Foreskin keratinocyte (primary cell): ENCODE measurements at places on chromosomes 3 and 15.

- DNase-seq = peak; percentile 34
Measured at GRCh38 chr3:39718674-39719595, 90.5 kb upstream of the MYRIP start.

DNA sequence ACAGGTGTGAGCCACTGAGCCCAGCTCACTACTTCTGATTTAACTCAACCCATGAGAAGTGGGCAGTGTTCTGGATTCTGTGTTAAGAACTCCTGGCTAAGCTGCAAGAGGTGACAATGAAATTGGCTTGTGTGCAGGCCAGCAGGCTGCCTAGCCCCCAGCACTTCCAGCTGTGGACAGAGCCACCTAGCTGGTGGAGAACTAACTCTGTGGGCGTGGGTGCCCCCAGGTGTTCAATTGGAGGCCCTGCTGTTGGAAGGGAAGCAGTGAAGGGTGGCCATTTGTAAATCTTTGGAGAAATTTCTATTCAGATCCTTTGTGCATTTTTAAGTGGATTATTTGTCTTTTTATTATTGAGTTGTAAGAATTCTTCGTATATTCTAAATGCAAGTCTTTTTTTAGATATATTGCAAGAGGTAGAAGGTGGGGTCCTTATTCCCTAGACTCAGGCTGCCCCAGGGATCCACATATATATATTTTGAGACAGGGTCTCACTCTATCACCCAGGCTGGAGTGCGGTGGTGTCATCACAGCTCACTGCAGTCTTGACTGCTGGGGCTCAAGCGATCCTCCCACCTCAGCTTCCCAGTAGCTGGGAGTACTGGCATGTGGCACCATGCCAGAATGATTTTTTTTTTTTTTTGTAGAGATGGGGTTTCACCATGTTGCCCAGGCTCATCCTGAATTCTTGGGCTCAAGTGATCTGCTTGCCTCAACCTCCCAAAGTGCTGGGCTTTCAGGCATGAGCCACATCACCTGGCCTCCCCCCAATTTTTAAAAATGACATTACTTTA lies 7.2 kb upstream of the SCAMP5 start:
- peak; percentile 45 for DNase-seq

GRCh38 chr3:16231983-16232382 lies 32.8 kb downstream of the DPH3 start:
- DNase-seq = no peak

- DNase-seq = no peak
Measured at GRCh38 chr15:48063411-48063985, 57.3 kb upstream of the SLC24A5 start.

- DNase-seq = no peak
Measured at GRCh38 chr3:52816654-52817053, 13.8 kb downstream of the ITIH4 start.

DNA sequence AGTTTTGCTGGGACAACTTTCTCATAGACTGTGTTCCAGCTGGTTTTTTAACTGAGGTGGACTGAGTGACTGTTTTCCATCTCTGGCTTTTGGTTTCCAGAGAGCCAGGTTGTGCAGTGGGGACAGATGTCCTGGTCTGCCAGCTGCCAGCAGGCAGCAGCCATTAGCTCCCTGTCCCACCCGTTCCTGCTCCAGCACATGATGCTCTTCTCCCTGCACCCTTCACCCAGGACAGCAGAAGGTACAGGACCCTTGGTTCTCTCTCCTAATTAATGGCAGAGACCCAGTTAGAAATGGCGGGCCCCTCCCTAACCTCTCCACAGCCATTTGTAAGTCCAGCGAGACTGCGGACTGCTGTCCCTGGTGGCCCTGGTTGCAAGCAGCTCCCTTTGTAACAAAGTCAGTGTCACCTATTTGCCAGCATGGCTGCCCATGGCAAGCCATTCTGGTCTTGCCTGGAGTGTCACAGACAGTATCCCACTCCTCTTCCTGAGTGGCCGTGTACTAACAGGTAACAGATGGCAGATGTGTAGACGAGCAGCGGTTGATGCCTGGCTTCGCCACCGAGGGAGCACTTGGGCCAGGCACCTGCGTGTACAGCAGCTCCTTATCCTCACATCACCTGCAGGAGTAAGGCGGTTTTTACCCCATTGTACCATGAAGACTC lies 148.3 kb downstream of the DNAJB8 start:
- DNase-seq = no peak

- DNase-seq = no peak
Measured at GRCh38 chr3:66490214-66490613, 10.6 kb downstream of the LRIG1 start.

GRCh38 chr3:14371573-14372474 lies 30.6 kb upstream of the SLC6A6 start:
- DNase-seq = no peak

- no peak for DNase-seq
Measured at GRCh38 chr15:101181349-101181748, 70.5 kb downstream of the CHSY1 start.

GRCh38 chr15:69303337-69304181 lies 4.8 kb downstream of the PAQR5 start:
- DNase-seq = no peak

DNA sequence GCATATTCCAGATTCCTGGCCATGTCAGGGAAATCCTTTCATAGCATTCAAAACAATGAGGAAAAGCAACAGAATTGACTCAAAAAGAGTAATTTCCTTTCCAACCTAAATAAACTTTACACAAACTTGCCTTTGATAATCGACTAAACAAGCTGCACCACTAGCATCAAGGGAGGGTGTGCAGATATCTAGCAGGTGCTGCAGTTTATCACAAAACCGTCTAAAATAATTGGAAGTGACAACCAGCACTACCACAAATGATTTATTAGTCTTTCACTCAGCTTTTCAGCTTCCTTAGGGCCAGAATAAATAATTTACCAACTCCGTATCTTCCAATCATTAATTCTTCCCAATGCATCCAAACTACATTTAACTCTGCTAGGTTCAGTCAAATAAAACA lies 71.7 kb downstream of the TBC1D5 start:
- no peak for DNase-seq

- no peak for DNase-seq
Measured at GRCh38 chr3:117630885-117631284, 921.3 kb downstream of the TUSC7 start.

GRCh38 chr3:128180436-128180835 lies 27.2 kb downstream of the EEFSEC start:
- no peak for DNase-seq

- DNase-seq = no peak
Measured at GRCh38 chr15:81222007-81222406, 25.3 kb downstream of the IL16 start.

DNA sequence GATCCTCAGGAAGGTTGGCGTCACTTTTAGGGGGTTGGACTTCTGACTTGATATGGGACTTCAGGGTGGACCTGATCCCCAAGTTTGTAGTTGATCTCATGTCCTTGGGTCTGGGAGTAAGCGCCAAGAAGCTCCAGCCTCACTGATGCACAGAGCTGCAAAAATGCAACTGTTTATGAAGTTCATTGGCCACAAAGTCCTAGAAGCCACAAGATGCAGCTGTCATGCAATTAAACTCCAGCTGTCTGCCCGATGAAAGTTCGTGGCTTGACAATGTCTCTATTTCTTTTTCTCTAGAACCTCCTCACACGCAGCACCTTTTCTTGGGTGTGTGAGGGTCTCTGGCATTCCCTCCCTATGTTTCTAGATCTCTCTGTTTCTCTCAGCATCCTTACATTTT lies 9.2 kb upstream of the ACAN start:
- no peak for DNase-seq

DNA sequence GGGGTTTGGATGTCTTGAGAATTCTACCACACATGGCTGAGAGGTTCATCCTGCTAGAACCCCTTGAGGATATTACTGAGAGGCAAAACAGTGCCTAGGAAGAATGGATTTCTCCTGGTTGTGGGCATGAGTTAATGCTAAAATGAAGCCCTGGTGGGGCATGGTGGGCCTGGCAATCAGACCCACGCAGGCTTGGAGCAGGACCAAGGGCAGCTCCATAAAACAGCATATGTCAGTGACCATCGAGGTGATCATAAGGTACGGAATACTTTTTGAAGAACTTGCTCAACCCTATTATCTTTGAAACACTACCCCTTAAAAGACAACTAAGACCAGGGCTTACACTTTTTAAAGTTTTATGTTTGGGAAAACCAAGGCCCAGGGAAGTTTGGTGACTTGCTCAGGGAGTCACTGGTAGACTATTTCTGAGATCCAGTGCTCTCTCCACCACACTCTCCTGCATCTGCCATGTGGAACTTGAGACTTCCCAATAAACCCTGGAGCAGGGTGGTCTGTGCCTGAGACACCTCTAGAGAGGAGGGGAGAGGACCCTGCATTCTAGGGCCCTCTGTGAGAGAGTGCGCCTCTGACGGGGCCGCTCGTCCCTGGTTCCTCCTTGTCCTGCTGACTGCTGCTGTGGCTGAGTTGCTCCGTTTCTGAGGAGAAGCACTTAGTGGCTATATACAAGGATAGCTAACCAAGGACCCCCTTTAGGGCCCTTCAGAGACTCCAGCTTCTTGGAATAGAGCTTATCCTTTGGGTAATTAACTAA lies 28.0 kb upstream of the TIMP4 start:
- no peak for DNase-seq
